ENCODE measurements at places on chromosomes 6 and 20. TPM values are rescaled to one million over a fixed set of nuclear protein-coding genes. Genes with fewer than 3 reads are reported as not detected.
A peak's percentile ranks its signal among the peaks of the same experiment; 100 is the strongest.

GRCh38 chr6:28225056-28225834 lies at the start of gene ZSCAN9:
Gene ZSCAN9, plus strand, starts transcription at chr6:28225275. Its CDS starts 1,810 bp downstream, at chr6:28227085.
- DNase-seq, result peak; percentile 88

DNA sequence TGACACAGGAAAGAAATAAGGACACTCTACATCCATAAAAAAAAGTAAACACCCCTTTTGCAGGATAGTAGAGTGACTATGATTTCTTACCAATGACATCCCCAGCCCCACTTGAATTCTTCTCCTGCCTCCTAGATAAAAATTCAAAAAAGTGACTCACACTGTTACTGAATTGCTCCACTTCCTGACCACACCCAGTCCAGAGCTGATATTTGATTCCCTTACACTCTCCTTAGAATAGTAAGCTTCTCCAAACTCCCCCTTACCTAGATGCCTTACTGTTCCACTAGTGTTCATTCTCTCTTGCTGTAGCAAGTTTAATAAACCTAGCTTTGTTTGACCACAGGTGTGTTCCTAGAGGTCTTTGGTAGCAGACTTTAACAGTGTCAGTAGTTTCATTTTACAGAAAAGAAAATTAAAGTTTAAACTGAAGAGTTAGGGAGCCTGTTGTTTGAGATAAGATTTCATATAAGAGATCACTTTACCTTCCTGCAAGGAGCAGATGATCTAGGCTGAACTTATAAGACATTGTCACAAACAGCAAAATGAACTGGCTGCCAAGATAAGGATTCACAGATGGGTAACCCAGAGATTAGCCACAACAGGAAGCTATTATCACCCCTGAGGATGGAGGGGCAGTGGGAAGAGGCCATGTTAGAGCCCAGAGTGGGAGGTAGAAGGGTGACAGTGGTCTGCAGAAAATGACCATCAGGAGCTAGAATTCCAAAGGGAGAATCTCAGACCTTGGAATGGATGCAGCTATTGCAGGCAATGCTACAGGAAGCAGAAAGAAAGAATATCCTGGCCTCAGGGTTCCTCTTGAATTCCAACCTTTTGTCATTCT lies 28.4 kb upstream of the BTN3A2 start:
- no peak for DNase-seq

DNA sequence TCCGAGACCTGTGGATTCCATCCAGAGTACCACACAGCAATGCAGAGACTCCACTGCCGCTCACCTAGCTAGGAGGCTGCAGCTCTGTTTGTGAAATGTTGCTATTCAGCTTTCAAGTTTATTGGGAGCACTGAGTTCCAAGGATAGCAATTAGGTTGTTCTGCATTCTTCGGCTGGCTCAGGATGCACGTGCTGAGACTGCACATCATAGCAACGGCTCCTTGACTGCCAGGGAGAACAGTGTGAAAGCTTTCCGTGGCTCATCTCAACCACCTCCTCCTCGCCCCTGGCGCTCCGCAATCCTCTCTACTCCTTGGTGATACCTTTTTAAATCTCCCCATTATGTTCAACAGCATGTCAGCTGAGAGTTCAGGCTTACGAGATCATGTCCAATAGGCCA lies 116.6 kb downstream of the TSHZ2 start:
- DNase-seq, result no peak

- peak; percentile 50 for DNase-seq
Measured at GRCh38 chr6:43970913-43971775, 156.1 kb downstream of the MRPL14 start.

Gene CGAS
- total RNA-seq, result 21.4 TPM

Gene PHACTR3
- 0.26 TPM for total RNA-seq
